ENCODE measurements at places on chromosomes 12 and 14. TPM values are rescaled to one million over a fixed set of nuclear protein-coding genes. Genes with fewer than 3 reads are reported as not detected.
A peak's percentile ranks its signal among the peaks of the same experiment; 100 is the strongest.

GRCh38 chr12:12182703-12183365 lies 84.0 kb downstream of the LRP6 start:
- no peak for DNase-seq

GRCh38 chr12:1934831-1935230 lies 16.4 kb upstream of the CACNA2D4 start:
- no peak for DNase-seq

- no peak for DNase-seq
Observed at GRCh38 chr12:3604286-3604685, 113.3 kb downstream of the PRMT8 start.

DNA sequence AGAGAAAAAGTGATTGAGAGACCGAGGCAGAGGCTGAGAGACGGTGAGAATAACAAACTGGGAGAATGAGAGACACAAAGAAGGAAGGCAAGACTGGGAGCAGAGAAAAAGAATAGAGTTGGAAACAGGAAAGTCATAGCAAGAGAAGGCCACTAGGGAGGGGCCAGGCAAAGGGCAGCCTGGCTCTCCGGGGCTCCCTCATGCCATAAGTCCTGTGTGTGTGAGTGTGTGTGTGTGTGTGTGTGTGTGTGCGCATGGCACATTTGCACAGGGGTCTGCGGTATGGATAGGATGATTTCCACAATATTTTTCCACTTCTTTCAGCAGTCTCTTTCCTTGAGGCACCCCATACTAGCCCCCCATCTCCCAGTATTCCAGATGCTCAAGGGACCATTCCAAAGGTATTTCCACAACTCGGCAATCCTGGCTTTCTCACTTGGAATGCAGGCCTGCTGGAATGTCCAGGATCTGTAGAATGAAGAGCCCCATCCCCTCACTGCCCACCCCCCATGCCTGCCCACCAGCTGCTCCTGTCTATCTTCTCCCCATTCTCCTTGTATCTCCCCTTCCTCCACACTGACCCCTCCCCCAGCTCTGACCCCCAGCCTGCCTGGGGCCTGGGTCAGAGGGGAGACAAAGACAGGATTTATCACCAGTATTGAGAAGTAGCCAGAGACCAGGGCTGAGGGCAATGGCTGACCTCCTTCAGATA lies 9.0 kb downstream of the GPR84 start:
- DNase-seq = peak; percentile 47

DNA sequence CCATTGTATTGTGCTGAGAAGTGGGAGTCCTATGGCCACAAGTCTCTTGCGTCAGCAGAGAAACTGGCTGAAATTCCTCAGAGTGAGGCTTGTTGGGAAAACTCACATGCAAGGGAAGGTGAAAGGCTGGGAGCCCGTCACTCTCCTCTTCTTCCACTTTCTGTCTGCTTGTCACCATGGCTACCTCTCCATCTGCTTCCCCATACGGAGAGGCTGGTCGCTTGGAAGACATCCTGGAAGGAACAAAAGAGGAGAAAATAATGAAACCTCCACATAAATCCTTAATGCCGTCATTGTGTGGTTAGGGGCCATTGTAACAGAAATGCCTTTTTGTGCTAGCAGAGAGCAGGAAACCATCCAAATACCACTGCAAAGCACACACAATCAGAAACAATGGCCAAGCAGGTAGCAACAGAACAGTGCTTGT lies 53.7 kb downstream of the SOX5 start:
- peak; percentile 19 for DNase-seq

- no peak for DNase-seq
Observed at GRCh38 chr12:128844031-128844635, 9.1 kb upstream of the GLT1D1 start.

DNA sequence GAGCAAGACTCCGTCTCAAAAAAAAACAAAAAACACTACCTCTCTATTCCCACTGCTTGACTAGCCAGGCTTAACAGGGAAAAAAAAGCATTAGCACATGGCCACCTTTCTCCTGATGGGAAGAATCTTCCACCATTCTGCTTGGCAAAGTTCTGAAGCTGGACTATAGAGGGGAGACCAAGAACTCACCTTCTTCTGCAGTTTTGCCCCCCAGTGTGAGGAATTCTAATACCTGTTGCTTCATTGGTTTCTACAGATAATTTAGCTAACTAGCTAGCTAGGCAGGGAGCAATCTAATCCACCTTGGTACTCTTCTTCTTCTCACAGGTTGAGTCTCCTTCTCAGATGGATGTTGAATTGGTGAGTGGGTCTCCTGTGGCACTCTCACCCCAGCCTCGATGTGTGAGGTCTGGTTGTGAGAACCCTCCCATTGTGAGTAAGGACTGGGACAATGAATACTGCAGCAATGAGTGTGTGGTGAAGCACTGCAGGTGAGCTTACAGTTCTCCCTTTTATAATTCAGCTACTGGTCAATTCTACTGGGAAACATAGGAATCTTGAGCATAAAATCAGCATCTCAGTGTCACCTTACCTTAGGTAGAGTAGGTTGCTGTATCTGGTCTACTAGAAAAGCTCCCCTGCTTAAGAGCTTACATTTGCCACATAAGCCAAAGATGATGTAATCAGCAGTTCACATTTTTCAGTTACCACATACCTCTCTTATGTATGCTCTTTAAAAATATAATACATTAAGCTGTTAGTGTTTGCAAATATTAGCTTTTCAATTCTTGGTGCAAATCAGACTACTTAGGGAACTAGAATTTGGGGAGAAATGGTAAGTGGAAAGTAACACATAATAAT lies 16.0 kb downstream of the METTL3 start:
- peak; percentile 31 for DNase-seq

- no peak for DNase-seq
Observed at GRCh38 chr14:38121320-38122020, 86.2 kb upstream of the SSTR1 start.

- DNase-seq = no peak
Observed at GRCh38 chr14:58899317-58899713, 261.6 kb downstream of the DACT1 start.

GRCh38 chr14:105647784-105648608 lies 121.6 kb downstream of the TMEM121 start:
- DNase-seq = no peak

Gene PRB2
- polyA plus RNA-seq = not detected

Gene NANOG
- 31.1 TPM for polyA plus RNA-seq

Gene CLEC4D
- 0.03 TPM for polyA plus RNA-seq

Gene RASAL1
- polyA plus RNA-seq = 5.9 TPM

Gene KRT82
- polyA plus RNA-seq = not detected

Gene B3GNT4
- polyA plus RNA-seq = 1.1 TPM

Gene TMEM229B
- 1.7 TPM for polyA plus RNA-seq

Gene LRRC23
- polyA plus RNA-seq = 3.6 TPM

Gene RHOJ
- polyA plus RNA-seq = 0.31 TPM

Gene C12orf56
- polyA plus RNA-seq = 2.0 TPM

Data from H1 (cell line).